ENCODE measurements at places on chromosomes 11 and 22.

- DNase-seq = no peak
Measured at GRCh38 chr11:83540112-83540675, 254.0 kb upstream of the CCDC90B start.

DNA sequence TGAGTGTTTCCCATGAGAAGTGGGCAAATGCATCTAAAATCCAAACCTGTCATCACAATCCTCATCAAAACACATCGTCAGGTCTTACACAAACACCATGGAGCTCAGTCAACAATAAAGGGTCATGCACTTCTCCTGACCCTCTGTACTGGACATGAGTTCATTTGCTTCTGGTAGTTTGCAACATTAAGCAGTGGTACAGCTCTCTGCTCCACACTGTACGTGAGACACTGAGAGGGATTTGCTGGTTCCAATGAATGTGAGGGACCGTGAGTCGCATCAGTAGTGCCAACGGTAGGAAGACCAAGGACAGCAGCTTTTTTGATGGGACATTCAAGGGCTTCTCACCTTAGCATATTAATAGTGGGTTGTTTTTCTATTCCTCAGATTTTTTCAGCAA lies 752.3 kb downstream of the OPCML start:
- no peak for DNase-seq

DNA sequence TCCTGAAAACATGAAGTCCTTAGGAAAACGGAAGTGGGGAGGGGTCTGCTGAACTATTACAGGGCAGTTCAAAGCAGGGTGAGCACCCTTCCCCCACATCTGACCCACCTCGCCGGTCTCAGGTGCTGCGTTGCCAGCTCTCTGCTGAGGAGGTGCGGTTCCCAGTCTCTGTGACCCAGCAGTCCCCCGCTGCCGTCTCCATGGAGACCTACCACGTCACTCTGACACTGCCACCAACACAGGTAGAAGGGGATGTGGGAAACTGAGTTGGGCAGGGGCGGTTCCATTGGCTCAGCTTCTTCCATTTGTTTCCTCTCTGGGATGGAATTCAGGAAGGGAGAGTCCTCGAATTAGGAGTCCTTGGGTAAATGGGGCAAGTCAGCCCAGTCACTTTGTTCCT lies 3.3 kb downstream of the C2CD2L start:
- no peak for DNase-seq

DNA sequence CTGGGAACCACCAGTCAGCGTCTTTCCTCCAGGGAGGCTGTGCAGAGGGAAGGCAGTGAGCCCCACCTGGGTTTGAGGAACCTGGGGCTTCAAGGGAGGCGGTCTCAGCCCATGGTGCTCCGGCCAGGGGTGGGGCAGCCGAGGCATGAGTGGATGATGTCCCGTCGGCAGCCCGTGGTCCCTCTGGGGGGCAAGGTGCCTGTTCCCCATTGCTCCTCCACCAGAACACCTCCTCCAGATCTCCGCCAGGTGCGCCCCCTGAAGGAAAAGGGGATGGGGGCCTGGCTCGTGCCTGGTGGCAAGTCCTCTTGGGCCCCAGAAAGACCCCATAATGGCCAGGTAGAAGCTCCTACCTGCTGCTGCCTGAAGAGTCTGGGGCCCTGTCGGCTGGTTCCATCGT lies 94.1 kb downstream of the KCNQ1 start:
- no peak for DNase-seq

GRCh38 chr11:121105063-121105480 lies 4.0 kb downstream of the TECTA start:
- DNase-seq = no peak

GRCh38 chr22:40156001-40156516 lies 21.7 kb upstream of the TNRC6B start:
- DNase-seq = peak; percentile 50

DNA sequence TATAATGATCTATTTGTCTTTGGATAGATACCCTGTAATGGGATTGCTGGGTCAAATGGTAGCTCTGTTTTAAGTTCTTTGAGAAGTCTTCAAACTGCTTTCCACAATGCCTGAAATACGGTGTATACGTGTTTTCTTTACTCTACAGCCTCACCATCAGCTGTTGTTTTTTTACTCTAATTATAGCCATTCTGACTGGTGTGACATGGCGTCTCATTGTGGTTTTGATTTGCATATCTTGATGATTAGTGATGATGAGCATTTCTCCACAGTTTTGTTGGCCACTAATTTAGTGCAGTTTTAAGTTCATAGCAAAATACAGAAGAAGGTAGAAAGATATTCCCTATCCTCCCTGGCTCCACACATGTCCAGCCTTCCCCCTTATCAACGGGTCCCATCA lies 26.3 kb upstream of the VPREB1 start:
- no peak for DNase-seq
